ENCODE measurements at places on chromosomes 11 and 22.

GRCh38 chr11:76844511-76844910 is 16.2 kb upstream of the ACER3 start:
- no peak for DNase-seq

DNA sequence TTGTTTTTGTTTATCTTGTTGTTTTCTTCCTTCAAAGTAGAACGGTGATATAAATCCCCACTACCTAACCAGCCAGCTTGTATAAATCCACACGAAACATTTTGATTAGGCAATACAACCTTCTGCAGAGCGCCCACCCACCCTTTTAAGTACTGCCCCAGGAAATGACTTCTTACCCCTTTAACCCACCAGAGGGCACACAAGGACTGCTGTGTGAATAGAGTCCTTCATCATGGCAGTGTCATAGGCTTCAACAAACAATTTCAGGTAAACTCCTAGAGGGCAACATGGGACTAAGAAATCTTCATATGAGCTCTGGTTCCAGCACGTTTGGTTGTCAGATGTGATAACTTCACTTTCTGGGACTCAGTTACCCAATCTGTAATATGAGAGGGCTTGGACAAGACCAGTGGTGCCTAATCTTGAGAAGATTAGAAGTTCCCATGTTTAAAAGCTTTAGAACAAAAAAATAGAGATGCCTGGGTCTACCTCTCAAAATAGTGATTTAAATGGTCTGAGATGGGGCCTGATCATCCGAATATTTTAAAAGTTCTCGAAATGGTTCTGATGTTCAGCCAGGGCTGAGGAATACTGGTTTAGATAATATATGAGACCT is 56.1 kb downstream of the PIWIL4 start:
- DNase-seq: no peak

DNA sequence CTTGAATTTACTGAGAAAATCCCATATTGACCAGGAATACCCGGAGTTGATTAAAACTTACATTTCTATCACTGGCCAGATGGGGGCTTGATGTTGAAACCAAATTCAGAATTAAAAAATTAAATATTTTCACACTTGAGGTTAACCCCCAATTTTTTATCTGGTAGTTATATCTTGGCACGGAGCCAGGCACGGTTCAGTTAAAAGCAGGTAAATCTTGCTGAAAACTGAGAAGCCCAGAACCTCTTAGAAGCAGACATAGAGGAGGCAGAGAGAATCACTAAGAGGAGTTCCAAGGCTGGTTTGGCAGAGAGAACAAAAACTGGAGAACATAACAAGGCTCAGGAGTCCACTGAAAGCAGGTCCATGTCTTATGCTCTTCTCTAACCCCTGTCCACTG is 77.7 kb downstream of the USP35 start:
- DNase-seq: no peak

GRCh38 chr11:57474017-57474802 is 13.9 kb downstream of the RTN4RL2 start:
- DNase-seq: peak; percentile 45

- DNase-seq: no peak
Measured at GRCh38 chr11:125952973-125953372, 7.1 kb downstream of the VSIG10L2 start.

DNA sequence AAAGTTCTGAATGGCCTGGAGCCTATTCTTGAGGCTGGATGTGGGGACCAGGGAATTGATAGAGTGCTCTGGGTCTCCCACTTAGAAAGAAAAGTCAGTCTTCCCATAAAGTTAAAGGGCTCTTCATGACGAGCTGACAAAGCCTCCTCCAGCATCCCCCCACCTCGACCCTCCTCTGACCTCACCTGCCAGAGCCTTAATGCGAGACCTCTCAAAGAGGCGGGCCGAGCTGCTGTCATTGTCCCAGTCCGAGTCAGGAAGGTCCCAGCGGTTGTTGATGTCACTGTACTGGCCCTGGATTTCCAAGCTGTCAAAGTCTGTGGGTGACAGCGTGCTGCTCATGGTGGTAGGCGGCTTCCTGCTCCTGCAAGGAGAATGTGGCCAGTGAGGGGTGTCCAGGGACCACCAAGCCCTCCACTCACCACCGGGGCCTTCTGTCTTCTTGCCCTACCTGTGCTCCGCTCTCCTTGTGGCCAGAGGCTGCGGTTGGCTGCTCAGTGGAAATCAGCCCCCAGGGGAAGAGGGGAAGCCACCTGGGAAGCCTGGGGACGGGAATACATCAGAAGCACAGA is 8.0 kb downstream of the SPTBN2 start:
- no peak for DNase-seq

GRCh38 chr22:33014621-33015020 is 43.6 kb downstream of the SYN3 start:
- no peak for DNase-seq

DNA sequence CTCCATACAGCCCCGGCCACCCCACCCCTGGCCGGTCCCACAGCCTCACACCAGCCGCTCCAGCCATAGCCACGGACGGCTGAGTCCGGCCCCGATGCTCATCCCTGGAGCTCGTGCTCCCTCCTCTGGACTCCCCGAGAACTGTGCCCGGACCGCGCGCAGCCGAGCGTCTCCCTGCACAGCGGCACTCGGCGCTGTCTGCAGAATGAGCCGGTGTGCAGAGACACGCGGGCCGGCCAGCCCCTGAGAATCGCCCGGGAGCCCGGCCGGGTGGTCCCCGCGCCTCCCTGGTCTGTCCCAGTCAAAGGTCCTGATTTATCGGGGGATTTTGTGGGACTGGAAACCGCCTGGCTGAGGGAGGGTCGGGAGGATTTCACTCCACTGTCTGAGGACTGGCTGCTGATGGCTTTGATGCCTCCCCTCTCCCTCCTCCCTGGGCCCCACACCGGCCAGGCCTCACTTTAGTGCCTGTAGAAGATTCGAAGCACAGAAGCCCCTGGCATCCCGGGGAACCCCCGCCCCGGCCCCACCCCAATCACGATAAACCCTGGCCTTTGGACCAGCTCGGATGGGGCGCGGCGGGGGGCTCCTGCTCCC is 102.7 kb downstream of the BRD1 start:
- peak; percentile 38 for DNase-seq

DNA sequence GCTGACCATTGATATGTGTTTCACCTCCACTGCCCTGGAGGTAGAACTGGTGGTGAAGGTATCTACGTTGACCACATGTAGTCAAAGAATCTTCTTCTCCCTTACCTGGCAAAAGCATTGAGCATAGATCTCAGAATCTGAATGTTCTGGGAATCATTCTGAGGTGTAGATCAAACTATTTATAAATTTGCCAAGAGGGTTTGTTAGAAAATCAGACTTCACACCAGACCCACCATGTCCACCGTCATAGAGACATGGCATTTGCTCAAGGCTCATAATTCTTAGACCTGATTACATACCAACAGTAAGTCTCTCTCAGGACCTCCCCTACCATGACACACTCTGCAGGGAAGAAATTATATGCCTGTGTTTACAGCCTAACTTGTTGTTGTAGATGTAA is at the start of gene OR8B2:
OR8B2 (minus strand) TSS at position 101 of the 400 bp plus-strand sequence. CDS start 1,156 bp downstream, outside the sequence.
- DNase-seq: no peak

GRCh38 chr11:44014968-44015623 is 32.7 kb upstream of the ACCSL start:
- DNase-seq: no peak

- DNase-seq: no peak
Measured at GRCh38 chr11:34308913-34309585, 48.8 kb downstream of the ABTB2 start.

Data from stimulated activated CD8-positive, alpha-beta memory T cell treated with anti-CD3 and anti-CD28 coated beads, Interleukin-7, amount 100 ng/mL, for 4 hours (primary cell).